ENCODE measurements at places on chromosomes 4 and X. TPM values are rescaled to one million over a fixed set of nuclear protein-coding genes. Genes with fewer than 3 reads are reported as not detected.

- no peaks in the 10 kb centered on the region for H3K27me3 ChIP-seq
- H3K4me1 ChIP-seq: no peaks in the 10 kb centered on the region
- no peak for DNase-seq
- H3K27ac ChIP-seq: no peak overlapping the region
- no peak overlapping the region for H3K4me3 ChIP-seq
Observed at GRCh38 chrX:131845201-131845600, 177.9 kb upstream of the STK26 start.

- no peak overlapping the region for H3K27ac ChIP-seq
- DNase-seq: no peak
- no peaks in the 10 kb centered on the region for H3K36me3 ChIP-seq
- H3K27me3 ChIP-seq: no peaks in the 10 kb centered on the region
Observed at GRCh38 chr4:77493829-77494551, 111.6 kb upstream of the CXCL13 start.

GRCh38 chr4:174283507-174284471, at the start of the genes CEP44 and FBXO8:
TSS of gene CEP44 (plus strand) at chr4:174283911. CDS start at chr4:174299122, 15,211 bp downstream.
TSS of gene FBXO8 (minus strand) at chr4:174283667. CDS start at chr4:174263092, 20,575 bp downstream.
- peak within 1 kb of the TSS; percentile 97 for H3K4me3 ChIP-seq
- no peaks in the 10 kb centered on the region for H3K27me3 ChIP-seq
- peak; percentile 91 for DNase-seq
- no peaks in the 10 kb centered on the region for H3K36me3 ChIP-seq
- peak within 1 kb of the TSS; percentile 92 for H3K27ac ChIP-seq

DNA sequence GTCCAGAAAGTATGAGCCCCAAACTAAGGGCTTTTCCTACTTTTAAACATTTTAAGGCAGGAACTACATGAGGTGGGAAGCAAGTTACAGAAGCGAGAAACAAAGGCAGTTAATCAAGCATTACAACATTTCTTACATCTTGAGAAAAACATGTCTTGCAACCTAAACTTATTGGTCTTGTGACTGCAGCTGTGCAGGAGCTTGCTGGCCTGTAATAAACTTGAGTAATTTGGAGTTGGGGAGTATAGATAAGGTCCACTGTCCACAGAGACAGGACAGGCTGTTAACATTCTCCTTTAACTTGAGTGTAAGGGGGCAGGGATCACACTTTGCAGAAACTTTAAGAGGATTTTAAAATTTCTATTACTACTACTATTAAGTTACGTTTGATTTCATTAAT, 2.7 kb upstream of the UGT8 start:
- no peak overlapping the region for H3K4me3 ChIP-seq
- H3K27ac ChIP-seq: no peak overlapping the region
- DNase-seq: no peak

DNA sequence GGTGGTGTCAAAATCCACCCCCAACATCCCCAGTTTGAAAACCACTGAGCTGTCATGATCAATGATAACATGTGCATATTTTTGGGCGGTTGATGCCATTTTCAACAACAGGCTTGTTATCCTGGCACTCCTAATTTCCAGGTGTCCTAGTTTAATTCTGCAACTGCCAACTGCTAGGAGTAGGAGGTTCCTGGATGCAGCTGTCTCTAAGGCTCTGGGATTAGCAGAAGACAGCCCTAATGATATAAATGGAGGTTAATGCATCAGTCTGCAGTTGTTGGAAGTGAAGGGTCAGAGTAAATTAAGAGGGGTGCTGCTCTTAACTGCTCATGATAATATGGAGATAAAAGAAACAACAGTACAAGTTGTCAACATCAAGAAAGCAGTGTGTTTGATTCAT, 23.8 kb downstream of the ARFIP1 start:
- no peaks in the 10 kb centered on the region for H3K27me3 ChIP-seq
- no peaks in the 10 kb centered on the region for H3K36me3 ChIP-seq
- DNase-seq: no peak
- no peak overlapping the region for H3K4me3 ChIP-seq
- no peak overlapping the region for H3K27ac ChIP-seq

Gene NEIL3
- 8.9 TPM for total RNA-seq

Gene SERTM2
- total RNA-seq: not detected

Data from endodermal cell (in vitro differentiated cells).